ENCODE measurements at places on chromosomes 3 and 15.

- DNase-seq = no peak
These were observed 1.2 kb downstream of the VILL start for GRCh38 chr3:37991823-37992222.

DNA sequence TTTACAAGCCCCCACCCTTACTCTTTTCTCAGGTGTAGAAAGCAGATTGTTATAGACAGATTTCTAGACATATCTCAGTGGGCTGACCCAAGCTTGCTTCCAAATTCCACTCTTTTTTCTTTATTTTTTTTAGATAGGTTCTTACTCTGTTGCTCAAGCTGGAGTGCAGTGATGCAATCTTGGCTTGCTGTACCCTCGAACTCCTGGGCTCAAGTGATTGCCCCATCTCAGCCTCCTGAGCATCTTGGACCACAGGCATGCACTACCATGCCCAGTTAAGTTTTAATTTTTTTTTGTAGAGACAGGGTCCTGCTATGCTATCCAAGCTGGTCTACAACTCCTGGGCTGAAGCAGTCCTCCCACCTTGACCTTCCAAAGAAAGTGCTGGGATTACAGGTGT lies 53.5 kb upstream of the ADAMTS9 start:
- DNase-seq = no peak

DNA sequence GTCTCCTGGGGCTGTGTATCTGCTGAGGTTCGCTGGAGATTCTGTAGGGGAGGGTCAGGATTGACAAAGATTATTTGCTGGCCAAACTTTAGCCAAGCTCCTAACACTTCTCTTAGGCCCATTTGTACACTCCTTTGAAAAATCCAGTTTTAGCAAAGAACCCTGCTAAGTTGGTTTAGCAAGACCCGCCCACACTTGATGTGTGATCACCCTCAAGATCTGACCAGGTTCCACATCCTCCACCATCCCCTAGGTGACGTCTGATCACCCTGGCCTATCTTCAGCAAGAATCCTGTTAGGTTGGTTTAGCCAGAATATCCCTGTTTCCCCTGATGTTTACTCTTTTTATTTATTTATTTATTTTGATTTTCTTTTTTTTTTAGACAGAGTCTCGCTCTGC lies 14.8 kb upstream of the SLC35G2 start:
- DNase-seq = no peak

DNA sequence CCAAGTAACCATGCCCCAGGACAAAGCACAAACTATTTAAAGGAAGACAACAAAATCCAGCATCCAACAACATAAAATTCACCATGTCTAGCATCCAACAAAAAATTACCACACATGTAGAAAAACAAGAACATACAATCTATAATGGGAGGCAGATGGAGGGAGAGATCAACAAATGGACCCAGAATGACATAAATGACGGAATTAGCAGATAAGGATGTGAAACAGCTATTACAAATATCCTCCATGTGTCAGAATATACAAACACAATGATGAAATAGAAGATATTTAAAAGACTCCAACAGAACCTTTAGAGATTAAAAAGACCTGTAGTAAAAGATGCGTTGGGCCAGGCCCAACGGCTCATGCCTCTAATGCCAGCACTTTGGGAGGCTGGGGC lies 10.8 kb downstream of the LYSMD4 start:
- DNase-seq = no peak

GRCh38 chr15:90035840-90036230 lies 34.7 kb downstream of the ZNF710 start:
- DNase-seq = no peak

- DNase-seq = no peak
These were observed 39.4 kb upstream of the VIPR1 start for GRCh38 chr3:42463093-42463492.

GRCh38 chr3:119240101-119240590 lies 532 bp downstream of the B4GALT4 start:
- DNase-seq = peak; percentile 41

DNA sequence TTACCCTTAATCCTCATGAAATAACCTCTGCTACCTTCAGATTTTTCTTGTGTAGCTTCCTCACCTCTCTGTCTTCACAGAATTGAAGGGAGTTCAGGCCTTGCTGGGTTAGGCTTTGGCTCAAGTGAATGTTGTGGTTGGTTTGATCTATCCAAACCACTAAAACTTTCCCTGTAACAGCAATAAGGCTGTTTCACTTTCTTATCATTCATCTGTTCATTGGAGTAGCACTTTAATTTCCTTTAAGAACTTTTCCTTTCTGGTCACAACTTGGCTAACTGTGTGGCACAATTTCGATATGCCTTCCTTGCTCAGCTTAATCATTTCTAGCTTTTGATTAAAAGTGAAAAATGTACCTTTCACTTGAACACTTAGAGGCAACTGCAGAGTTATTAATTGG lies 129.8 kb downstream of the NR1I2 start:
- DNase-seq = no peak

- DNase-seq = no peak
These were observed 164.5 kb downstream of the IGF1R start for GRCh38 chr15:98812716-98813446.

GRCh38 chr3:131948806-131949205 lies 86.0 kb downstream of the CPNE4 start:
- no peak for DNase-seq

DNA sequence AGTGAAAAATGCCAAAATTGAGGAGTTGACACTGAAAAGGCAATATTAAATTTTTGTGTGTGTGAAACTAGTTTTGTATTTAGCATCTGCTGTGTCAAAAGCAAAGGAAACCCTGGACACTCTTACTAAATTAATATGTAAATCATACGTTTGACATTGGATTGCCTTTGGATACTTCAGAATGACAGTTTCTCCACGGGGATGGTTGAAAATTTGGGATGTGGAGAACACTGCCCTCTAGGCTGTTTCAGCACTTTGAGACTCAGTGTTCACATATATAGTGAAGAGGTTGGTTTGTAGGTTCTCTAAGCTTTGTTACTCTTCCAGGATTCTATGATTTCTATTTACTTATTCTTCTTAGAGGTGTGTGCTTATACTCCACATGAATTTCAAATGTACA lies 3.0 kb downstream of the ROBO2 start:
- no peak for DNase-seq

- DNase-seq = no peak
These were observed 13.5 kb upstream of the ACSBG1 start for GRCh38 chr15:78247911-78248310.

DNA sequence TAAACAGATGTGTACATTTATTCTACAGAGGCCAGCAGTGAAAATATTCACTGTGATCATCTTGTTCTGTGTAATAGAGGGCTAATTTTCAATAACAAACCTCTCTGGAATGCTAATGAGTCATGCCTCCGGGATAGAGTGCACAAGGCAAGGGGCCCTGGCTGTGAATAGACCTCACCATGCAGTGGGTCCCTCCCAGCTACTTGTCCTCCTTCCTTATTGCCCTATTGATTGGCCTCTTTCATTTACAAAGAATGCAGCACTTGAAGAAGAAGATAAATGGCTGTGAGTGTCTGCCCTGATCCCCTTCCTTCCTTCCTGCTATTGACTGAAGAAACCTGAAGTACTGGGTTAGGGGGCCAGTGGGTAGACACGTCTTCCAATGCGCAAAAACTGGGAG lies 436.3 kb downstream of the WDR72 start:
- no peak for DNase-seq

DNA sequence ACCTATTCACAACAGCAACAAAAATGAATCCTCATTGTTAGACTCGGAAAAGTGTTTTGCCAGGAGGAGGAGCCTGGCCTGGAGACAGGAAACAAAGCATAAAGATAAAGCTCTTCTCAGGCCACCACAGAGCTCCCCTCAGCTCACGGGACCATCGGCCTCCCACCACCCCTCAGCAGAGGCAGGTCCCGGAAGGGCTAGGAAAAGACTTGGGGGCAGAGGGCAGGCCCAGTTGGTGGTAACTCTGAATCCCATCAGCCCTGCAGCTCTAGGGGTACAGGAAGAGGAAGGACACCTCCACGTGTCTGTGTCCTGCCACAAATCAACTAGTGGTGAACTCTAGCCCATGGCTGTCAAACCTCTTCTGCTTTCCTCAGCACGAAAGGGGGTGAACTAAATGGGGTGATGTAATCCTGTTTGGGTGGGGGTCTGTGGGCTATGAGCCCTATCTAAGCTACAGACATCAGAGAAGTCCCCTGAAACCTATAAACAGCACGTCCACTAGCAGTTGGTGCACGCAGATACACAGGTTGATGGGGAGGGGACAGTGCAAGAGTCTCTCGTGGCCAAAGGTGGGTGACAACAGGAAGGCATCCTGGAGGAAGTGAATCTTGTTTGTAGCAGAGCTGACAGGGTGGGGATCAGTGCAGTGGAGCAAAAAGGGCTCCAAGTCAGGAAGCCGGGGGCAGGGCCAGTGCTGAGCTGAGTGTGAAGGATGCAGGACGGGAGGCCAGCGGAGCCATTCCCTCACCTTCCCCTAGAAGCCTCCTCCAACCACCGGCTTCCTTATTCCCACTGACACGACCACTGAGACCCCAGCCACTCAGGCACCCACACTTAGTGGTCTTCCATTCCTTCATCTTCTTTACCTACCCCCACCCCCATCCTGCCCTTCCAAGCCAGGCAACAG lies 111.1 kb upstream of the HACD2 start:
- DNase-seq = no peak

- DNase-seq = no peak
These were observed 36.0 kb downstream of the MORC1 start for GRCh38 chr3:109081746-109082510.

DNA sequence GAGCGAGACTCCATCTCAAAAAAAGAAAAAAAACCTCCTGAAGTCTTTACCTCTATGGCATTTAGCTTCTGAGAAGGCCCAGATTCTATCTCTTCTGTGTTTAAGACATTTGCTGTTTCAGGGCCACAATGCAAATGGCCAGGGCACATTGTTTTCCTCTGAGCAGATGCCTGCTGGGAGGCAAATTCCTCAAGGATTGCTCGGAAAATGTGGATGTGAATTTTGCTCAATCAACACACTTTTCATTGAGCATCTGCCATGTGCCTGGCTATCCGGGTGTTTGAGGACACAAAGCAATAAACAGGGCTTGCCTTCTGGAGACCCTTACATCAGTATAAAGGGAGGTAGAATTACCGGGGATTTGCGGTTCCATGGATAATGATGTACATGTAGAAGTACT lies 20.0 kb downstream of the TRIM71 start:
- no peak for DNase-seq

DNA sequence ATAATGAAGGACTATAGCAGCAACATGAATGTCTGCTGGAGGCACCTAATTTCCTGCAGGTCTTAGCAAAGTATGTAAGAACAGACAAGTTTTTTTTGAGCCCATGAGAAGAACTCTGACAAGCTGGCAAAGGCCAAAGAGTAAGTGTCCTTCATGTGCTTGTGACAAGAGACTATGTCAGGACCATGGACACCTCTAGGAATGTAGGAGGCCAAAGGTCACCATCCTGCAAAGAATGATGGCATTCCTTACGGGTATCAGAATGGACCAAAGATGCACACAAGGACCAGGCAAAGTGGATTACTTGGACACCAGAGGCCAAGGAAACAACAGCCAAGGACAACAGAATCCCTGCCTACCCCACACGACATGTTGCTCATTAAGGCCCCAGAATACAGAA lies 858.5 kb upstream of the CFAP20DC start:
- no peak for DNase-seq

DNA sequence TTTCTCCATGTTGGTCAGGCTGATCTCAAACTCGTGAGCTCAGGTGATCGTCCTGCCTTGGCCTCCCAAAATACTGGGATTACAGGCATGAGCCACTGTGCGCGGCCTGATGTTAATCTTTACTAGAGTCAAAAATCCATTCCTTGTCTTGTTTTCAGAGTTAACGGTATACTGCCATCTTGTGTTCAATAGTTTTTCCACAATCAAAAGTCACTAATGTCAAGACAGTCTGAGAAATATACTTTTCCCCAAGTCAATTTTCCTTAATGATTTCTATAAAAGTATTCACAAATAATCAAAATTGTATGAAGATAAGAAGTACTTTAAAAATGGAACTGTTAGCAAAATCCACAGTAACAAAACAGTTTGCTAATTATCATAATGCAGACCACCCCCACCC lies 8.5 kb downstream of the CRBN start:
- DNase-seq = no peak

- no peak for DNase-seq
These were observed 93.7 kb upstream of the RBMS3 start for GRCh38 chr3:29186982-29187725.

DNA sequence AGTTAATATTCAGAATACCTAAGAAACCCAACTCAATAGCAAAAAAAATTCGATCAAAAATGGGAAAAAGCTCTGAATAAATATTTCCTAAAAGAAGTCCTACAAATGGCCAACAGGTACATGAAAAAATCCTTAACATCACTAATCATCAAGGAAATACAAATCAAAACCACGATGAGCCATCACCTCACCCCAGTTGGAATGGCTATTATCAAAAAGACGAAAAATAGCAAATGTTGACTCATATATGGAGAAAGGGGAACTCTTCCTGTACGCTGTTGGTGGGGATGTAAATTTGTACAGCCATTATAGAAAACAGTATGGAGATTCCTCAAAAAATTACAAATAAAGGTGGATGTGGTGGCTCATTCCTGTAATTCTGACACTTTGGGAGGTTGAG lies 29.6 kb upstream of the SGO1 start:
- no peak for DNase-seq

- DNase-seq = no peak
These were observed 65.1 kb downstream of the GAP43 start for GRCh38 chr3:115688418-115688817.

- no peak for DNase-seq
These were observed 126.3 kb upstream of the TMEM108 start for GRCh38 chr3:132911741-132912415.

DNA sequence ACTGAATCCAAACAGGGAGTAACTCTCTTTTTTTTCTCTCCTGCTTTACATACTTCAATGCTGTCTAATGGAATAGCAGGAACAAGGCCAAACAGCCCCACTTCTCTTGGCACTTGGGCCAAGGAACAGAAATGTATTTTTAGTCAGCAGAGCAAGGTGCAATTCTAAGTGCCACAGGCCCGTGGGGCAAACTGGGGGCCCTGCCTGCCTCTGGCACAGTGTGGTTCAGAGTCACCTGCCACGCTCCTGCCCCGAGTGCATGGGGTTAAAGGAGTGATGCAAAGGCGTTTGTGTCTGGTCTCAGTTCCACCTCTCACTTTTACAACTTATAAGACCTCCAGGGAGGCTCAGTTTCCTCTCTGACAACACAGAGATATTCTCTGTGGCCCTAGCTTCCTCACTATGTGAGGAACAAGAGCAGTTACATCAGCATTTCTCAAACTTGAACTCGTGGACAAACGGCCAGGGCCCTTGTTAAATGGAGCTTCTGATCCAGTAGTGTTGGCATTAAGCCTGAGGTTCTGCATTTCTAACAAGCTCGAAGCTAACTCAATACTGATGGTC lies 51.3 kb downstream of the LRIG1 start:
- no peak for DNase-seq

DNA sequence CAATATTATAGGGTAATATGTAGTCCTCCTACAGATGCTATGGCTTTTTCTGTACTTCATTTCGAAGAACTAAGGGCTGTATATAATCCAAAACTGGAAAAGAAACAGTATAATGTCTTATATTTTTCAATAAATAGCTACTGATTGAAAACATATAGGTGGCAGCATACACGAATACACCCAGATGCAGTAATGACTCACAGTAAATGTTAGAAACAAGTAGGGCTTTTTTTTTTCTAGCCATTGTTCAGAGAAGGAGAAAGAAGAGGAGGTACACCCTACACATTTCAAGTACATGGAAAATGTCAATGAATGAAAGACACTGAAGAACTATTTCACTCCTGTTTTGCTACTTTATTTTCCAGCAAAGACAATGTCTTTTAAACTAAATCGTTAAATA lies 9.4 kb downstream of the DAZL start:
- DNase-seq = no peak

All from left renal cortex interstitium (tissue), 4 donors.